ENCODE measurements at places on chromosomes 2 and 18.

- DNase-seq = no peak
These were observed 464.2 kb upstream of the NRP2 start for GRCh38 chr2:205218056-205218455.

DNA sequence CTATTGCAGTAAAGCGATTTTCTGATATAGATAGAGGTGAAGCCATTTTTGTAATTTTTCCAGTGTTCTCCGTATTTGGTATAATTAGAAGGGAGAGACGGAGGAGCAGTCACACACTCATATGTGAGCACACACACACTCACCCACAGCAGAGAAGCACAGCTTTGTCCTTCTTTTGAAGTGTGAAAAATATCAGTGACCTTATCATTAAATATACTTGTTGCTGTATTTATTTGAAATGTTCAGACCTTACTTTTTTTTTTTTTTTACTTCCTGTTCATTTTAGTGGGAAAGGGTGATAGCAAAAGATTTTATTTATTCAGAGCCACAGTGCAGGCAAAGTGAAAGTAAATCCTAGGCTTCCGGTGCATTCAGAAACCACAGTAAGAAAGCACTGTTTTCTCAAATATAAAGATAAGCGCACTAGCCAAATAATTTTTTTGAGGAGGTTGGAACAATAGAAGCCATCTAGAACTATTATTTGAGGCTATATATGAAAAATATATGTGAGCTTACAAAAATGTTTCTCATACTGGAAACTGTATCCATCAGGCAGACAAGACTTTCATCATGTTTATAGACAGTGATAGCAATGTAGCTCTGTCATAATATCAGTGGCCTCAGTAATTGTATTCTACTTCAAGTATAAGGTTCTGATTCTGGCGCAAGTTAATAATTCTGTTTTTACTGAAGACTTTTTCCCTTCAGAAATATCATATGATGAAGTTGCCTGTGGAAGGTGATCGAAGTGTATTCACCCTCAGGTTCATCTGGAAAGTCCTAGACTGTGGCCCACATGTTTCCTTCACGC, 37.2 kb downstream of the TSHZ1 start:
- peak; percentile 52 for DNase-seq

- no peak for DNase-seq
These were observed 122.4 kb downstream of the NDUFA10 start for GRCh38 chr2:239902749-239903201.

DNA sequence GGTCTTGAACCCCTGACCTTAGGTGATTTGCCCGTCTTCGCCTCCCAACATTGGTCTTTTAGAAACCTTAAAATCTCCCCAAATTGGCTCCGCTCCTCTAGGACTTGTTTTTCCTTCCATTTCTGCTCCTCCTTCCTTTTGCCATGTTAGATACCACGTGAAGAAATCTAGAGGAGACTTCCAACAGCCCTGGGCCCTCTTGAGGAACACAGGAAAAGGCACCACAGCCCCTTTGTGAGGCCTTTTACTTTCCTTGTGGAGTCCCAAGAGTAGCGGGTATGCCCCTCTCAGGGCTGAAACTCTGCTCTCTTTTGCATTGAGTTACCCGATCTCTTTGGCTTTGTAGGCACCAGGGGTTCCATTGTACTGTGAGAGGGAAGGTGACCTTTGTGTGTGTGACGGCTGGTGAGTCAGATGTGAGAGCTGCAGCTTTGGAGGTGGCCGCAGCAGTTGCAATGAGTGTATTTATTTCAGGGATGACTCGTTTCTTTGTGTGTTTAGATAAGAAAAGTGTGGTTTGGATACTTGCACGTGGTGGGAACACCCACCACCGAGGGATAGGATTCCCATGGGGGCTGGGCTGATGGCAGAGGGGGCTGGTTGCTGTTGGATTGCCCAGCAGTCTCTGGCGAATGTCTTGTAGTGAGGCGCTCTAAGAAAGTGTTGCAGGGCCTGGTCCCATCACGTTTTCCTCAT, 218.4 kb upstream of the HS6ST1 start:
- peak; percentile 94 for DNase-seq

DNA sequence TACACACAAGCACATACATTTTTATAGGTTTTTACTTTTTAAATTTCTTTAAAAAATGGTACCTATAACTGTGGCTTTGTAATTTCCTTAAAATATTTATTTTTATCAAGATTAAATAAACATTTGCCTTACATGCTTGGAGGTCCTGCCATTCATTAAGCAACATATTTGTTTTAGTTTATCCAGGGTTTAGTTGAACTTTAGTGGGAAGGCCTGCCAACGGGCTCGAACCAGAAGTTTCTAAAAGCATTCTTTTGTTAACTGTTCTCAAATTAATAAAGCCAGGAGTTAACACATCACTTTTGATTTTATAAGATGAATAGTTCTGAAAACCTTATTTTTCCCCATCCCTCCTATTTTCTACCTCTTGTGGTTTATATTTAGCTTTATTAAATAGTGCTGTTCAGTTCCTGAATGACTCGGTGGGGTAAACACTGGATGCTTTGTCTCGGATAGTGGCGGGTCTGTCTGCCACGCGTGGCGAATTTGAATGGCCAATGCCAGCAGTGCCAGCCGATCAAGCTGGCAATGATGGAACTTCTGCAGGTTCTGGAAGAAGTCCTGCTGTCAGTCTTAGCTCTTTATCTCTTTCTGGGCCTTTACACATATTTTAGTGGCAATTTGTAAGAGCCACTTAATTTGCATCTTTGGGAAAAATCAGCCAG, 32.2 kb downstream of the SH3YL1 start:
- no peak for DNase-seq

- no peak for DNase-seq
These were observed 297.9 kb upstream of the MMADHC start for GRCh38 chr2:149885468-149885867.

DNA sequence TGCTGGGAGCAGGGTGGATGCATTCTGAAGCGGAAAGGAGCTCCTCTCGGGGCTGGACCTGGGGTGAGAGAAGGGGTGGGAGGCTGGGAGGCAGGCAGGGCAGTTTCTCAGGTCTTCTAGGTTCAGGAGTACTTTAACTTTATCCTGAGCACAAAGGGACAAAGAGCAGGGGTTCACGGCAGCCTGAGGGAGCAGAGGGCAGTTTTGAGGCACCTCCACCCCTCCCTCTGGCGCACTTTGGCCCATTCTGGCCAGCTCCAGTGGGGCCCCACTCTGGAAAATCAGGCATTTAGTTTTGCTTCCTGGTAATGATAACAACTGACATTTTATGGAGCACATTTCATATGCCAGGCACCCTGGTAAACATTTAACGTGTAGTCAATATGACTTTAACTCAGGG, 14.3 kb downstream of the B3GNT7 start:
- DNase-seq = no peak

- DNase-seq = no peak
These were observed 625.2 kb downstream of the CPS1 start for GRCh38 chr2:211181626-211182025.

- no peak for DNase-seq
These were observed 30.2 kb downstream of the GLI2 start for GRCh38 chr2:120765678-120766469.

DNA sequence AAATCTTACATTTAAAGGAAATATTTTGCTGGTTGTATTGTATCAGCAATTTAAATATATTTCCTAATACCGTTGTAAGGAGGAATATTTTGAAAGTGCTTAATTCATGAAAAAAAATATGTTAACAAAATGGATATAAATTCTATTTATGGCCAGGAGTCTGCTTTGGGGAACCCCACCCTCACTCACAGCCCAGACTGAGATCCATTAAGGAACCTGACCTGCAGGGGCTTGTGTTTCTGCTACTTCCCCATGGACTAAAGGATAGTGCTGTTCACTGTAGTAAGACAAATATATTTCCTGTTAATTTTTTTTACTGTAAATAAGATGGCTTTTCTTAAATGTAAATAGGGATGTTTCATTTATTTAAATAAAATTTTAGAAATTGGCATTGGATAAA, 221.9 kb upstream of the COL3A1 start:
- DNase-seq = no peak

DNA sequence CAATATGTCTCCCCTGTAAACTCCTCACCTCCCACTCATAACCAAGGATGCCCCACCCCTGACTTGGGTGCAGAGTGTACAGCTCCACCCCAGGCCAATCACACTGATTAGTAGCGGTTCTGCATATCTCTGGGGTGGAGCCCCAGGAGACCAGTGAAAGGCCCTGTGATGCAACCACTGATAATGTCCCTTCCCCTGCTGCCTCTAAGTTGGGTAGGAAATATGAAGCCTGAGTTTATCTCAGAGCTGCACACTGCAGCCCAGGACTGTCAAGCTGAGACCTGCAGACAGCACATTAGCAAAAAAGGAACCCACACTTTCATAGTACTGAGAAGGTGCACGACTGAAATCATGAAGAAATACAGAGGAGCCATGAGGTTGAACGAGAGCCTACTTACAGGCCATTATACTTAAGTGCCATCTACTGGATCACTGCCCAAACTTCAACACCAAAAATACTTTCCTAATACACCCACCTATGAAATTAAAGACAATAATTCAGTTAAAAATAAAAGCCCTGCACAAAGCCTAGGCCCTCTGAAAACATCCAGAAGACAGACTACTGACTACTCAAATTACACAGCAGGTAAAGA, 455.4 kb upstream of the LRRTM4 start:
- DNase-seq = peak; percentile 76

- no peak for DNase-seq
These were observed 3.4 kb downstream of the TMEM185B start for GRCh38 chr2:120219766-120220165.

- DNase-seq = no peak
These were observed 267.8 kb downstream of the PID1 start for GRCh38 chr2:229003256-229003655.

- no peak for DNase-seq
These were observed 49.9 kb upstream of the RBBP8 start for GRCh38 chr18:22883179-22883578.

- no peak for DNase-seq
These were observed 1622.7 kb upstream of the CELF4 start for GRCh38 chr18:39188278-39188677.

GRCh38 chr18:54086046-54086802, 138.2 kb downstream of the MBD2 start:
- DNase-seq = no peak

DNA sequence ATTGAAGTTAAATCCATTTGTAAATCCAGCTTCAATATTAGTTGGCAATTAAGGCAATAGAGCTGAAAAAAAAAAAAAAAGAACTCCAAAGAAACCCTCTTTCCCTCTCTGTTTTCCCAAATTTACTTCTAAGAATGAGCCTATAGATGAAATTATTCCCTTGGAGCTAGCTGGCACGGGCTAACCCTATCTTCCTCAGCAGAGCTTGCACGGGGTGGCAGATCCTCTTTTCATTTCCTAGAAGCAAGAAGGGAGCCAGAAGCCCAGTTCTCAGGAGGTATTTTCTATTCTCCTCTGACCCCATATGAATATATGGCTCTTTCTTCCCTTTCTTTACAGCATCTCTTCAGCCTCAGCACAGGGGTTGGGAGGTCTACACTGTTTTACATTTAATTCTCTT, 426.0 kb downstream of the TGIF1 start:
- no peak for DNase-seq

DNA sequence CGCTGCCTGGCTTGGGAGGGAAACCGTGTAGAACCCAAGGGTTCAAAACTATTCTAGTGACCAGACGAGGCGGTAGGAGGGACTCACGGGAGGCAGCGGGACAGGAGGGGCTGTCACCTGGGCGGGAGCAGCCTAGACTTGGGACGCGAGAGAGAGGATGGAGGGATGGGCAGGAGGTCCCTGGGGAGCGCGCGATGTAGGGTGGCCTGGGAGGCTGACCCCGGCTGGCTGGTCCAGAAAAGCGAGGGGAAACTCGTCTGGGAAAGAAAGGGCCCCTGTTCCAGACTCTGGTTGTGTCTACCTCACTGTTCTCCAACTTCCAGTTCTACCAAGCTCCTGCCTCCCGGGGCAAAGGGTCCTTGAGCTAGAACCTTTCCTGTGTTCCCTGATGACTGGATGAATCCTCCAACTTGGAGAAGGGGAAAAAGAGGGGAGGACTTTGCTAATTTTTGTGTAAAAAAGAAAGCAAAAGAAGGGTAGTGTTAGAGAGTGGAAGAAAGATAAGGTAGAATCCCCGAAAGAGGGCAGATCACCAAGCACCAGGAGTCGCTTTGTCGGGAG, 1.4 kb downstream of the DOK6 start:
- no peak for DNase-seq

- DNase-seq = no peak
These were observed 79.1 kb upstream of the ZFP36L2 start for GRCh38 chr2:43305517-43305916.

DNA sequence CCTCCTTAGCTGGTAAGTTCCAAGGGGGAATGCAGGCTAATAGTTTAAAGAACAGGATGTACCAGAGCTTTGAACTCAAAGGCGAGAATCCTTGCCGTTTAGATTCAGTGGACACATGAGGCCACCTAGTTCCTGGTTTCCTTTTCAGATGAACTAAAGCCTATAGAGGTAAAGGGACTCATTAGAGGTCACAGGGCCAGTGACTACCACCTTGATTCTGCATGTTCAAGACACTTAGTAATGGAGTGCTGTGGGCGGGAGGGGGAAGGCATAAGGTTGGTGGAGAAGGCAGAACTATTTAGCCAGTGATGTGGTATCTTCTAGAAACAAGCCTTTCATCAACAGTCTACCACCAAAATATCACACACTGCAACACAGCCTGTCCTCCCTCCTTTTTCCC, 47.9 kb downstream of the ARHGEF33 start:
- no peak for DNase-seq

DNA sequence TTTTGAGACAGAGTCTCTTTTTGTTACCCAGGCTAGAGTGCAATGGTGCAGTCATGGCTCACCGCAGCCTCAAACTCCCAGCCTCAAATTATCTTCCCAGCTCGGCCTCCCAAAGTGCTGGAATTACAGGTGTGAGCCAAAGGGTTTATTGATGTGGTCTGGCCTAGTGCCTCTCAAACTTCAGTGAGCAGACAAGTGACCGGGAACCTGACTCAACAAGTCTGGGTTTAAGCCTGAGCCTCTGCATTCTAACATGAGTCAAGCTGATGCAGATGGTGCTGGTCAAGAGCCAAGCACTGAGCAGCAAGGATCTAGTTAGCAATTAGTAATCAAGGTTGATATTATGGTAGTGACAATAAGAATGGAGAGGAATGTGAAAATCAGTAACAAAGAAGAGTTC, 21.3 kb downstream of the CDK15 start:
- no peak for DNase-seq

- DNase-seq = no peak
These were observed 87.5 kb upstream of the COPS8 start for GRCh38 chr2:236998236-236998635.

- no peak for DNase-seq
These were observed 5.6 kb downstream of the FBXO36 start for GRCh38 chr2:229927817-229928321.

DNA sequence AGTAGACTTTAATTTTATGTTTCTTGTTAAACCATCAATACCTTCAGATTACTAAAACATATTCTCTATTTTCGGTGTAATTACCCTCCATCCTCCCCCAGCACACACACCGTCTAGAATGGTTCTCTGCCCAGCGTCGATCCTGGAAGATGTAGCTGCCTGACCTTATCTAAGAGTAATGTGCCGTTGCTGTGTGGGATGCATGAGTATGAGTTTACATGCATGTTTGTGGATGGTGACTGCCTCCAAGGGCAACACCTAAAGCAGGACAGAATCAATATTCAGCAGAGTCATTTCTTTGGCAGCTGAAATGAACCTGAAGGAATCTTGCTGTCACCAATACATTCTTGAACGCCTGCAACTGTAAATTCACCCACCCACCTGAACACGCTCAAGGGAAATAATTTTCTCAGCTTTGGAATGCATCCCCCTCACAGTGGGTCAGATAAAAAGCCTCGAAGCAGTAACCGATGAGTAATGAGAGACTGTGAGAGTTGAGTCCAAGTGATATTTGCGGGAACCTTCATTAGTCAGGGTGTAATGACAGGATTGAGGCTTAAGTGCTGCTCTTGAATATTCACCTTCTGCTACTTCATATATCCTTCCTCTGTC, 155.8 kb upstream of the RND3 start:
- no peak for DNase-seq
